ENCODE measurements at places on chromosomes 16 and 17.
A peak's percentile ranks its signal among the peaks of the same experiment; 100 is the strongest.

GRCh38 chr17:58630883-58631522, 60.8 kb downstream of the TEX14 start:
- no peak for DNase-seq

DNA sequence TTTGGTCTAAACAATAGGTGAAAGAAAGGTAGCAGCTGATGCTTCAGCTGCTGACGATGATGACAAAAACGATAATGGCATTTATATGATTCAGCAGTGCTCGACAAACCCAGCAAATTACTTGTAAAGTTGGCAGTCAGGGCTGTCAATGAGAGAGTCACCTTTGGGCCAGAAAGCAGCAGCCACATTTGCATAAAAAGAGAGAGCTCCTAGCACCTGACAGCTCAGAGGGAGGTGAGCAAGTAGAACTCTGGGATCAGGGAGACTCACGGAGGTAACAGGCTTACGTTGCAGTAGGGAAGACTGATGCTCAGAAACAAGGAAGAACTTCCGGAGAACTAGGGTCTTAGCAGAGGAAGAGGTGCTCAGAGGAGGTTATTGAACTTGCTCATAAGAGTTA, 291.9 kb upstream of the ZFHX3 start:
- no peak for DNase-seq

DNA sequence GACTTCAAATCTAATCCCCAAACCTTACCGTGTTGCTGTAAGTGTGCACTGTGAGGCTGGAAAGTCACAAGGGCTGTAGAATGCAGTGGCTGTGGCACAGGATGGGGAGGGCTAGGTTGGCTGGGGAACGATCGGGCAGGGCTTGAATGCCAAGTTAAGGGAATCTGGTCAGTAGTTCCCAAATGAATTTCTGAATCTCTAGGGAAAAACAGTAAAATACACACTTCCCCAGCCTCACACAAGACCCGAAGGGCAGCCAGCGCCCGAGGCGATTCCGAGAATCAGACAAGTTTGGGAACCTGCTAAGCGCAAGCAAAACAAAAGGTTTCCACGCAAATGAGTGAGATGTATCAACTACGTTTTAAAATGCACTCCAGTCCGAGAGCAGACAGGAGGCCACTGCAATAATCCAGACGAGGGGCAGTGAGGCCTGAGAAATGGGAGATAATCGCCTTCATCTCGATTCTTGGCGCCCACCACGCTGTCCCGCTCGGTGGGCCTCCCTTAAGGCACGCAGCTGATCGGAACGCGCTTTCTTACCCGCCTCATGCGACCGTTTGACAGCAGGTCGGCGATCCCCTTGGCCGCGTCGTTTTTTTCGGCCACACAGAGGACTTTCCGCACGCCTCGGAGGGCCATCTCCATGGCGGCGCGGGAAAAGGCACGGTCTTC, 599 bp downstream of the TOP3A start:
- DNase-seq = no peak

DNA sequence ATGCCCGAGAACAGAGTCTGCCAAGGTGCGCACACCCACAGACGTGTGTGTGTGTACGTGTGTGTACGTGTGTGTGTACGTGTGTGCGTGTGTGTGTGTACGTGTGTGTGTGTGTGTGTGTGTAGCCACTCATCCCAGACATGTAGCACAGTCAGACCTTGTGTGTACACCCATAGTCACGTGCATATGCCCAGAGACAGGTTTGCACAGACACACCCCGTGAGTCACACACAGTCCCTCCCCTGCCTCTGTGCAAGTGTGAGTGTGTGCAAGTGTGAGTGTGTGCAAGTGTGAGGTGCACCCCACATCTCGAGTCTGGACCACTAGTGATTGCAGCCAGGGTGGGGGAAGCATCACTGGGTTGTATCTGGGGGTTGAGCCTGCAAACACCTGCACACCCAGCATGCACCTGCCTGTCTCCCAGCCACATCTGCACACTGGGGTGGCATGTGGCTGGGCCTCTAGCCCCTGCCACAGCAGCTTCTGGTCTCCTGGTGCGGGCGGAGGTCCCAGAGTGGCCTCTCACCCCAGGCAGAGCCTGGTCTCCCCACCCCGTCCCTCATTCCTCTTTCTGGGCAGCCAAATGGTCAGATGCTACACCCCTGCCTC, 23.6 kb downstream of the BAHCC1 start:
- no peak for DNase-seq

DNA sequence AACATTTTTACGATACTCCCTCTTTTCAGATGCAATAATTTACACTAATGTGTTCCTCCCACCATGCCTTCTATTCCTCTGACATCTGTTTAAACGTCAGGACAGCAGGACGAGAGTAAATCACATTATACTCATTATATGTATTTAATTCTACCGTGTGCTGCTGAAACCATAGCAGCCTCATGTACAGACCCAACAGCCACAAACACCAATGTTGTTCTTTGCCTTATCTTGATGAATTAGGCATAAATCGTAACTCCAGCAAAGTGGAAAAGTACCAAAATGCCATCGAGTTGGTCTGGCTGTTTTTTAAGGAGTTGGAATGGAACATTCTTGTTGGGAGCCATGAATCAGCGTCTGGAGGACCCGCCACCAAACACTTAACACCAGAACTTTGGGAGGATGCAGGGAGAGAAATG, 82.9 kb upstream of the FOXF1 start:
- no peak for DNase-seq

DNA sequence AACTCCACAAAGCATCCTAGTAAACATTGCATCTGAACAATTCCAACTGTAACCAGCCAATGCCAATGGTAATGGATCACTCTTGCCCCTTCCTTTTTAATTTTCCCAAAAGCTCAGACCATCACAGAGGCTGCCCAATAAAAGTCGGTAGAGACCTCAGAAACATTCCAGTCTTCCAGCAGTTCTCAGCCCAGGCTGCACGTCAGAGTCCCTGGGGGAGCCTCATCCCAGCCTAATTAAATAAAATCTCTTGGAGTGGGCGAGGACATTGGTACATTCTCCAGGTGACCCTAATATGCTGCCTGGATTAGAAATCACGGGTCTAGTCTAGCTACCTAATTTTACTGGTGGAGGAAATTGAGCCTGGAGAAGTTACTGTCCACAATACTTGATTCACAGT, 117.1 kb upstream of the MYOCD start:
- DNase-seq = no peak

GRCh38 chr17:65170839-65171238, 33.7 kb downstream of the RGS9 start:
- no peak for DNase-seq

GRCh38 chr17:1188812-1189504, 9.2 kb upstream of the ABR start:
- DNase-seq = no peak

- DNase-seq = no peak
These were observed 53.2 kb upstream of the TNRC6C start for GRCh38 chr17:77905266-77905665.

GRCh38 chr16:86581458-86581857, 3.1 kb downstream of the FOXL1 start:
- no peak for DNase-seq

DNA sequence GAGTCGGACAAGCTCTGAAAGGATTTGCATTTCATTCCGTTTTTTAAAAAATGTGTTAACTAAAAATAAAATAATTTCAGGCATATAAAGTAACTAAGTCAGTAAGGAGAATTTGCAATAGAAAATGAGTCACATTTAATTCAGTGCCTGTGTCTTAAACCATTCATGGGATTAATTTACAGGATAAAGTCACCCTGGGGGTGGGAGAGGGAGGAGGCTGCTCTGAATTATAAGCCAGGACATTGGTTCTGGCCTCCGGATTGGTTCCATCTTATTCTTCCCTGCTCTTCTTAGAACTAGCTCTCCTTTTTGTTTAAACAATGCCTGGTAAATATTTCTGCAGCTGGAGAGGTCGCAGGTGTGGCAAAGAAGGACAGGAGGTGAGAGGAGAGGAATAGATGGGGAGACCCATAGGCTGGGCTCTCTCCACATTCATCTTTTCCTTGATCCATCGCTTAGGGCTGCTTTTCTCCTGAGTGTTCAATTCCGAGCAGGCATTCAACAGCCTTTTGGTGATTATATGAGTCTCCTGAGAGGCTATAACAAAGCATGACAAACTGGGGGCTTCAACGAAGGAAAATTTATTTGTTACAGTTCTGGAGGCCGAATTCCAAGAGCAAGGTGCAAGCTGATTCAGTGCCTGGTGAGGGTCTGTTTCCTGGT, 319.2 kb downstream of the PHKB start:
- no peak for DNase-seq

DNA sequence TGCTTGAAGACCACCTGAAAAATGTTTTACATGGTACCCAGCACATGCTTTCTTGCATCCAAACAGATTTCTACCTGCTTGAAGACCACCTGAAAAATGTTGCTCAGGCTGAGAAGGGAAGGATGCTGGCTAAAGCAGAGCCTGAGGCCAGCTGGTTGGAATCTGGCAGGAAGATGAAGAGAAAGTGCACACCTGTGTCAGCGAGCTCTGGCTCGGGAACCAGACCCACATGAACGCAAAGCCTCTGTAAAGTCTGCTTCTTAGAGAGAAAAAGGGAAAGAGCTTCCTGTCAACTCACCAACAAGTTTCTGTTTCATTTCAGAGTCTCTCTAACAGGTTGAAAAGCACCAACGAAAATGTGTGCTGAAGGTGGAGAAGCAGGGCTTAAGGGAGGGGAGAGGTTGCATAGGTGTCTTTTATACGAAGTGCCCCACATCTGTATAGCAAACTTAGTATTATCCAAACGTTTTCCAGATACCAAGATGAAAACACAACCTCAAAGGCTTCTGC, 226.0 kb downstream of the TOX3 start:
- DNase-seq = no peak

- peak; percentile 56 for DNase-seq
These were observed 2.4 kb downstream of the DHRS7B start for GRCh38 chr17:21129023-21129681.

GRCh38 chr17:72004011-72004427, 116.8 kb upstream of the SOX9 start:
- DNase-seq = no peak

- DNase-seq = no peak
These were observed 31.0 kb downstream of the MYH10 start for GRCh38 chr17:8599351-8600011.

- no peak for DNase-seq
These were observed 190.7 kb upstream of the KCNJ16 start for GRCh38 chr17:69884356-69884755.

GRCh38 chr16:71796501-71797097, 12.0 kb downstream of the AP1G1 start:
- no peak for DNase-seq

DNA sequence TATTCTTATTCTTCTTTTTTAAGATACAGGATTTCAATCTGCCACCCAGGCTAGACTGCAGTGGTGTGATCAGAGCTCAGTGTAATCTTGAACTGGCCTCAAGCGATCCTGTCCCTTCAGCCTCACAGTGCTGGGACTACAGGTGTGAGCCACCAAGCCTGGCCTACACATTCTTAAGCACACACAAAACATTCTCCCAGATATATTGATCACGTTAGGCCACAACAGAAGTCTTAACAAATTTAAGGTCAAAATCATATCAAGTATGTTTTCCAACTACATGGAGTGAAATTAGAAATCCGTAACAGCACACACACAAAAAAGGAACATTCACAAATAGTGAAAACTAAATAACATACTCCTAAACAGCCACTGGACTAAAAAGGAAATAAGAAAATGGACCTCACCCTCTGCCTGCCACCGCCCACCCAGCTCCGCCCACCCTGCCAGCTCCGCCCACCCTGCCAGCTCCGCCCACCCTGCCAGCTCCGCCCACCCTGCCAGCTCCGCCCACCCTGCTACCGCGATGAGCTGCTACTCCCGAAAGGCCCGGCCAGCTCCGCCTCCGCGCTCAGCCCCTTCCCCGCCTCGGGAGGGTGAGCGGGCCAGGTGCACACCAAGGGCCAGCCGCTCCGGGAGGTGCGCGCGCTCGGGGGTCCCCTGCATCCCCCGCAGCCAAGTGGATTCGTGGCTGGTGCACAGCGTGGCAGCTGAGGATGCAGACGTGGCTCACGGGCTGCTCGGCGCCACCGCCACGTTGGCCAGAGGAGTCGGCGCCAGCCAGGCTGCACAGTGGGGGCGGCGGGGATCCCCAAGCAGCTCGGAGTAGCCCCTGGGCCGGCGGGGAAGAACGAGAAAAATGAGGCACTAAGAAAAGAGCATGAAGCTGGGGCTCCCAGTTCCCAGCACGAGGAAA, 41.2 kb downstream of the C16orf87 start:
- no peak for DNase-seq

- no peak for DNase-seq
These were observed 13.6 kb upstream of the CBFB start for GRCh38 chr16:67015313-67015731.

DNA sequence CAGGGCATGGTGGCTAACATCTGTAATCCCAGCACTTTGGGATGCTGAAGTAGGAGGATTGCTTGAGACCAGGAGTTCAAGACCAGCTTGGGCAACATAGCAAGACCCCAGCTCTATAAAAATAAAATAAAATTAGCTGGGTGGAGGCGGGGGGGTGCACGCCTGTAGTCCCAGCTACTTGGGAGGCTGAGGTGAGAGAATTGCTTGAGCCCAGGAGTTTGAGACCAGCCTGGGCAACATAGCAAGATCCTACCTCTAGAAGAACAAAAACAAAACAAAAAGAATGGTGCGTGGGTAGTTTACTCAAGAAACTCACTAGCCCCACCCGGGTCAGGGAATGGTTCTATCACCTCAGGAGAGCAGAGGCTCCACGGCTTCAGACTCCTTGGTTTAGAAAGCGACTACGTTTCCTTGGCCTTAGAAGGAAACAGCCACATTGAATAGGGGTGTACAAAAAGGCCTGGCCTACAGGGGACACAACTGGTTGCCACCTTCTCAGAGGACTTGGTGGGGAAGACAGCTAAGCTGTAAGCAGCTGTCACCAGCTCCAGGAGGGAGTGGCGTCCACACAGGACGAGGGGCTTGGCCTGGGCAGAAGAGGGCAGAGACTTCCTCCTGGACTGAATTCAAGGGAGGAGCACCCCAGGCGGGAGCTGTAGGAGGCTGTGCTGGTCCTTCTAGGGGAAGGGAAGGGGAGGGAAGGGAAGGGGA, 716 bp downstream of the TK1 start:
- DNase-seq = peak; percentile 62

Measured in AML-193 (cell line).